Spleen (tissue), 13 donors: ENCODE measurements at places on chromosomes 16 and 17. TPM values are rescaled to one million over a fixed set of nuclear protein-coding genes. Genes with fewer than 3 reads are reported as not detected.

GRCh38 chr16:30569281-30569680, 2.2 kb downstream of the ZNF688 start:
- no peak overlapping the region for H3K4me3 ChIP-seq
- peak overlapping the region; percentile 75 for H3K27ac ChIP-seq
- H3K4me1 ChIP-seq = peaks cover 31% of the 10 kb centered on the region
- H3K27me3 ChIP-seq = no peaks in the 10 kb centered on the region
- DNase-seq = no peak
- H3K36me3 ChIP-seq = no peaks in the 10 kb centered on the region

GRCh38 chr17:75486151-75486550, 29.2 kb downstream of the CASKIN2 start:
- peak overlapping the region; percentile 81 for H3K27ac ChIP-seq
- no peaks in the 10 kb centered on the region for H3K27me3 ChIP-seq
- no peaks in the 10 kb centered on the region for H3K36me3 ChIP-seq
- no peak for DNase-seq

DNA sequence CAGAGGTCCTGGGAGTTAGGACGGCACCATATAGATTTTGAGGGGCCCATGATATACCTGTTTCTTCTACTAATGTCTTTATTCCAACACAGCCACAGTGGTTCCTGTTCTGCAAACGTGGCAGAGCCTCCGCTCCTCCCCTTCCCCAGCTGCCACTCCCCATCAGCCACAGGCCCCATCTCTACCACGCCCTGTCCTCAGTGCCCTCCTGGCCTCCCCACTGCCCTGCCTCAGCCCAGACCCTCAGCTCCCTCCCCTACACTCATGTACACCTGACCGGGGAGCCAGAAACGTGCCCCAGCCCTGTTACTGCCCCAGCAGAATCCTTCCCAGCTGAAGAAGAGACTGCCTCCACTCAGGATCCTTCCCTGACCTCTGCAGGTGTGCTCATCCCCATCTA, 11.9 kb upstream of the RBFOX3 start:
- H3K4me3 ChIP-seq = no peak overlapping the region
- no peak overlapping the region for H3K27ac ChIP-seq
- peak; percentile 28 for DNase-seq
- H3K36me3 ChIP-seq = no peaks in the 10 kb centered on the region

DNA sequence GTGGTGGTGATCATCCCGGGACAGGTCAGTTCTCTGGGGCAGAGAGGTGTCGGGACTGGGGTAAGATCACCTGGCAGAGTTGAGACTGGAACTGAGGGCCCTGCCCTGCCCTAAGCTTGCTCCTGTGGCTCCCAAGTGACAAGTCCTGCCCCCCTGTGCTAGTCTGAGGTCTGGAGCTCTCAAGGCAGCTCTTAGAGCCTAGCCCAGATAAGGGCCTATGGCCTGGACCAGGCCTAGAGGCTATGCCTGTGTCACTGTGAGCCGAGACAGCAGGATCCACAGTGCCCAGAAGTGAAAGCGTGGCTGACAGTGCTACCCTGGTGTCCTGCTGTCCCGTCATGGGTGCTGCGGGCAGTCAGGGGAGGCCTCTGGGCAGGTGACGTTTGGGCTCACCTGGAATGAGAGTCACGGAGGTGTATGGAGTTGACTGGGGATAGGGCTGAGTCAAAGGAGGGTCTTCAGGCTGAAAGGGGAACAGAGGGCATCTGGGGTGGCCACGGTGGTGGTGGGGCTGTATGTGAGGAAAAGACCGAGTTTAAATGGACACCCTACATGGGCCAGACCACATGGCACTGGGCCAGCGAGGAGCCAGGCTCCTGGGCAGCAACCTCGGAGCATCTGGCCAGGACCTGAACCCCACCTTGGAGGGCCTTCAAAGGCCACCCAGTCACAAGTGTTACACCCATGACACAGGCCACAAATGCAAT, 5.5 kb downstream of the NATD1 start:
- no peak overlapping the region for H3K4me3 ChIP-seq
- H3K27ac ChIP-seq = no peak overlapping the region
- no peak for DNase-seq
- H3K27me3 ChIP-seq = no peaks in the 10 kb centered on the region
- peaks cover 6% of the 10 kb centered on the region for H3K36me3 ChIP-seq

- peak; percentile 45 for DNase-seq
- H3K27me3 ChIP-seq = no peaks in the 10 kb centered on the region
- H3K4me3 ChIP-seq = no peak overlapping the region
- H3K27ac ChIP-seq = no peak overlapping the region
- peaks cover 42% of the 10 kb centered on the region for H3K36me3 ChIP-seq
These were observed 77.6 kb downstream of the PLD6 start for GRCh38 chr17:17128476-17129075.

DNA sequence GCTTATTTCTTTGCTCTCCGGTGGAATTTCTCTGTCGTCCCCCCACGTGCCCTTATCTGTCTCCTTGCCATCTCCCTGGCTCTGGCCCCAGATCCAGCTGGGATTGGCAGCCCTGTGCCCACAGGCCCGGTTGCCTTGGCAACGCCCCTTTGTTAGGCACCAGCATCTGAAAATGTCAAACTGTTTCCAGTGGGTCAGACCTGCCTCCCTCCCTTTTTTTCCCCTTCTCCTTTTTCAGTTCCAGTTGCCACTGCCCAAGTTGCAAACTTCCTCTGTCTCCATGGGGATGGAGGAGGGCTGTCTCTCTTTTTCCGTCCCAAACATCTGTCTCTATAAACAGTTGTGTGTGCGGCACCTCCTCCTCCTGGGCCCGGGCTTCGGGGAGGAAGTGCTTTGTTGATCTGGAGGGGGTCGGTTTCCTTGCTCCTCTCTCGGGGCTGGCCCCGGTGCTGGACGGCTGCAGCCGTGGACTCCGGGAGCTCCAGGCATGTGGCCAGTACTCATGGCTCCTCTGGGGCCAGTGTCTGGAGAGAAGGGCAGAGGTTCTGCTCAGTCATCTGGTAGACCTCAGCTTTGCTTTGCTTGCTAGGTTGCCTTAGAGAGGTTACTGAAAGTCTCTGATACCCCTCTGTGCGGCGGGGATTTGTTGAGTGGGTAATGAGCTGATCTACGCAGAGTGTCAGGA, 35.3 kb downstream of the SOCS3 start:
- H3K27ac ChIP-seq = peak overlapping the region; percentile 66
- peaks cover 43% of the 10 kb centered on the region for H3K4me1 ChIP-seq
- no peaks in the 10 kb centered on the region for H3K27me3 ChIP-seq
- no peaks in the 10 kb centered on the region for H3K36me3 ChIP-seq
- H3K4me3 ChIP-seq = no peak overlapping the region

ACSM2A gene
- total RNA-seq = 0.43 TPM

FBXW10 gene
- total RNA-seq = not detected

ZG16 gene
- not detected for total RNA-seq

IGF2BP1 gene
- not detected for total RNA-seq
